ENCODE measurements at places on chromosomes 5 and 9. TPM values are rescaled to one million over a fixed set of nuclear protein-coding genes. Genes with fewer than 3 reads are reported as not detected.

Gene DDX4
- not detected for total RNA-seq

Gene TTC23L
- total RNA-seq = not detected

Gene GFI1B
- total RNA-seq = not detected

Gene CDC37L1
- total RNA-seq = 11.0 TPM

GRCh38 chr5:69502767-69503488 is 10.3 kb downstream of the OCLN start:
- no peak for ATAC-seq

- ATAC-seq = no peak
Observed at GRCh38 chr9:125119643-125120286, 23.6 kb downstream of the SCAI start.

DNA sequence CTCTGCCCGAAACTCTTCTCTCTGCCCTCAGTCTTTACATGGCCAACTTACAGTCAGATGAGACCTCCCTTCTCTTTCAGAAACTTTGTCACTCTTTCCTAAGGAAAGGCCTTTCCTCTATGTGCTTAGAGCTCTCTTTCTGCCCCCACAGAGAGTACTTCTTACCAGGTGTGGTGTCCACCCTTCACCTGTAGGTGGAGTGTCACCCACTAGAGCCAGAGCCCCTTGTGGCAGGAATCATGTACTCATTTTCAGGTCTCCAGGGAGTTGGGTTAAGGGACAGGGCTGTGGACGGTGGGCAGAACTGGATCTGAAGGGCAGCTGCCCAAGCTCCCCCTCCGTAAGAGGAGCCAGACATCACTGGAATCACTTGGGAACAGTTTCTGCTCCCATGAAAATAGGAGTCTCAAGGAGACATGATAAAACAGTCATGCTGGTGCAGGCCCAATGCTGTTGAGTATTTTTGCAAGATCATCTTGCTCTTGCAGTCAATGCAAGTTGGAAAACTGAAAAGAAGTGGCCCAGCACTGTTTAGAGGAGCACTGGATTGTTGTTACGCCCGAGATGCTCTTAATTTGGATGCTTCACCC is 436.7 kb downstream of the ZSWIM6 start:
- ATAC-seq = no peak

GRCh38 chr9:12416716-12417115 is 276.5 kb upstream of the TYRP1 start:
- no peak for ATAC-seq

GRCh38 chr5:6638236-6638635 is 5.0 kb downstream of the SRD5A1 start:
- ATAC-seq = no peak

GRCh38 chr5:14406554-14406849 is 175.1 kb upstream of the OTULINL start:
- no peak for ATAC-seq

All from activated T-helper 17 cell treated with anti-CD3 and anti-CD28 coated beads, Interleukin-2, amount 50 U/mL, for 72 hours (primary cell).